ENCODE measurements at places on chromosomes 6 and 20. TPM values are rescaled to one million over a fixed set of nuclear protein-coding genes. Genes with fewer than 3 reads are reported as not detected.

DNA sequence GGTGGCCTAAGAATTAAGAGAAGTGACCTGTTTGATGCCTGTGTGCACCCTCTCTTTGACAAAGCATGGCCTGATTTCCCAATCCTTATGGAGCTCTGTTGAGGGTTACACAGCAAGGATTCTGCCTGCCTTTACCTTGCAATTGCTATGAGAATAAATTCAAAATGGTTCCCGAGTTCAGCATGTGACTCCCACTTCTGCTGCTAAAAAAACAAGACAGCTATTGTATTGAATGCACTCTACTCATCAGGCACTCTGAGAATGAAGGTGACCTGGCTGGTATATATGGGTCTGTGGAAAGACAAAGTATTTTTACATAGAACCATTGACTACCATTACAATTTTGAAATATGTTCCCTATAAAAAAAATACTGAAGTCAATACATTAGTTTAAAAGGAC is 190.3 kb downstream of the ATXN1 start:
- no peak for DNase-seq

Gene EDN1
- 7.4 TPM for total RNA-seq

DNA sequence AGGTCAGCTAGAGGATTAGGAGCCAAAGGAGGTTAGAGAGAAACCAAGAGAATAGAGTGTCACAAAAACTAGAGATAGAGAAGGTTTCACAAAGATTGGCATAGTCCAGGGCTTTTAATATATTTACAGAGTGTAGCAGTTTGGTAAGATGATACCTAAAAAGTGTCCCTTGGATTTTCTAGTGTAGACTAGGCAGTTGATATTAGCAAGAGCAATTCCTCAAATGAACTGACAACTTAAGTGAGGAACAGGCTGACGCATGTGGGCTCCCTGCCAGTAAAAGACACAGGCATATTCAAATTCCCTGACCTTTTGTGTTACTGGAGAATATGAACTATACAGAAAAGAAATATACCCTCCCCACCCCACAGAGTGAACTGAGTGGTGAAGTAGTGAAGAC is 40.1 kb downstream of the VTA1 start:
- DNase-seq: peak; percentile 47

DNA sequence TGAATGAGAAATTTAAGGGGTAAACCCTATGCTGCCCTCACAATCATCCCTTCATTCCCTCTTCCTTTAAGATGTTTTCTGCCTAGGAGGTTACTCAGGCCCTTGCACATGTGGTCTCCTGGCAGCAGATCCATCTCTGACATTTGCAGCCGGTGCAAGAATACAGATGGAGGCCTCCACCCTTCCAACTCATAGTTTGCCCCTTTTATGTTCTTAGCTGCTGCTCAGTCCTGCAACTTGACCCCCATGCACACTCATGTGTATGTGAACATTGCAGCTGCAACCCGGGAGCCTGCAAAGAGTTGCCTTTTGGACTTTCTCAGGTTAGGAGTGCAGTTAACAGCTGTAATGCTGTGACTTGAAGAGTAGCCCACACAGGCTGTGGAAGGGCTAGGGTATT is 131.9 kb upstream of the SGK1 start:
- peak; percentile 63 for DNase-seq

GRCh38 chr6:71332012-71332411 is 43.4 kb downstream of the OGFRL1 start:
- no peak for DNase-seq

- DNase-seq: peak; percentile 43
These were observed 490.4 kb downstream of the CDKAL1 start for GRCh38 chr6:21024616-21025015.

- no peak for DNase-seq
These were observed 7.0 kb upstream of the UBE2J1 start for GRCh38 chr6:89359561-89359960.

- no peak for DNase-seq
These were observed 149.3 kb upstream of the CCN2 start for GRCh38 chr6:132100388-132100990.

GRCh38 chr20:57048027-57048869 is 218.2 kb downstream of the BMP7 start:
- no peak for DNase-seq

DNA sequence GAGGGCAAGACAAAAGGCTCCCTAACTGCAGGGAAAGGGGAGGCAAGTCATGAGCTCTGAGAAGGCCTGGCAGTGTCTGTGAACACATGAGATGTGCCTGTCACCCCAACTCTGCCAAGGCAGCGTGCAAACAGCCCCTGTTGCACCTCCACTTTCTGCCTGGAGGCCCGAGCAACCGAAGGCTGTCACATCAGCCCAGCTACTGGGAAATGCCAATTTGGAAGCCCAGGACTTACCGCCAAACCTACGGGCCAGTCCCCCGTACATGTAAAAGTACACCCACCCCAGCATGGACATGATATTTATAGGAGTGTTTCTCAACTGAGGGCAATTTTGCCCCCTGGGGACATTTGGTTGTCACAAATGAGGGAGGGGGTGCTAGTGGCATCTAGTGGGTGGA is 27.3 kb upstream of the RPP40 start:
- no peak for DNase-seq

GRCh38 chr20:64098471-64099013 is 8.8 kb downstream of the NPBWR2 start:
- no peak for DNase-seq

DNA sequence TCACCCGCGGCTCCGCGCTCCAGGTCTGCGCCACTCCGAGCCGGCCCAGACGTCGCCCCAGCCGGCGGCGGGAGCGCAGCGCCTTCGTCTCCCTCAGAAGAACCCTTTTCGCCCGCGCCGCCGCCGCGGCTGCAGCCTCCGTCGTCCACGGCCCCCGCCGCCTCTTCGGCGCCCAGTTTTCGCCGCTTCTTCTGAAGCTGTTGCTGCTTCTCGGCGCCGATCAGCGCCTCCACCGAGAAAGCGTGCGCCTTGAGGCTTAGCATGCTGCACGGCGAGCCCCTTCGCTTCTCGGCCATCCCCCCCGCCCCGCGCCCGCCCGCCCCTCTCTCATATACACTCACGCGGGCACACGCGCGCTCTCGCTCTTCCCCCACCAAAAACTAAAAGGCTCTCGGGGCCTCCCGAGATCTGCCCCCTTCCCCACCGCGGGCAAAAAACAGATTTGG is 489 bp downstream of the TBX18 start:
- DNase-seq: peak; percentile 47

Gene SNX21
- 90.7 TPM for total RNA-seq

DNA sequence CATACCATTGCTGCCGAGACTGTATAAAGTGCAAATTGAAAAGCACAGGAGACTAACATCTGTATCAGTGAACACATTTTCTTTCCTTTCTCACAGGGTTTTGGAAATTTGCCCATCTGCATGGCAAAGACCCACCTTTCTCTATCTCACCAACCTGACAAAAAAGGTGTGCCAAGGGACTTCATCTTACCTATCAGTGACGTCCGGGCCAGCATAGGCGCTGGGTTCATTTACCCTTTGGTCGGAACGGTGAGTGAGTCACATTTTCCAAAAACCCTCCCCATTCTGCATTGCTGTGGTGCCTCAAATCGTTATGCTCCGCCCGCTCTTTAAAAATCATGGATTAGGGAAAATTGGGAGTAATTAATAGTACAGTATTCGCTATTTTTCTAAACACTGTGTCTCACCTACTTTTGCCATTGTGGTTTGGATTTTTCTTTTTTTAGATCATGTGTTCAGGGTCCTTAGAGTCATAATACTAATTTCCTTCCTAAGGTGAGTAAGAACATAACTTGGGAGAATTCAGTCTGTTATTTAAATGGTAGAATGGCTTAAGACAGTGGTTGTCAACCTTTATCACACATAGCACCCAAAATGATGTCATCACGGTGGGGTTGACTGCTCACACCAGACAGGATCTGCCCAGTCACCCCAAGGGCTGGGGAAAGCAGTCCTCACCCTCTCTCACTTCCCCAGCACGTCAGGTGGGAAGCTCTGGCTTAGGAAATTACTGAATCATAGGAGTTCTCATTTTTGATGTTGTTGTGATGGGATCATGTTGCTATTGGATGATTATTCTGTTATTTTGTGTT is 171.6 kb downstream of the MTHFD1L start:
- DNase-seq: no peak

DNA sequence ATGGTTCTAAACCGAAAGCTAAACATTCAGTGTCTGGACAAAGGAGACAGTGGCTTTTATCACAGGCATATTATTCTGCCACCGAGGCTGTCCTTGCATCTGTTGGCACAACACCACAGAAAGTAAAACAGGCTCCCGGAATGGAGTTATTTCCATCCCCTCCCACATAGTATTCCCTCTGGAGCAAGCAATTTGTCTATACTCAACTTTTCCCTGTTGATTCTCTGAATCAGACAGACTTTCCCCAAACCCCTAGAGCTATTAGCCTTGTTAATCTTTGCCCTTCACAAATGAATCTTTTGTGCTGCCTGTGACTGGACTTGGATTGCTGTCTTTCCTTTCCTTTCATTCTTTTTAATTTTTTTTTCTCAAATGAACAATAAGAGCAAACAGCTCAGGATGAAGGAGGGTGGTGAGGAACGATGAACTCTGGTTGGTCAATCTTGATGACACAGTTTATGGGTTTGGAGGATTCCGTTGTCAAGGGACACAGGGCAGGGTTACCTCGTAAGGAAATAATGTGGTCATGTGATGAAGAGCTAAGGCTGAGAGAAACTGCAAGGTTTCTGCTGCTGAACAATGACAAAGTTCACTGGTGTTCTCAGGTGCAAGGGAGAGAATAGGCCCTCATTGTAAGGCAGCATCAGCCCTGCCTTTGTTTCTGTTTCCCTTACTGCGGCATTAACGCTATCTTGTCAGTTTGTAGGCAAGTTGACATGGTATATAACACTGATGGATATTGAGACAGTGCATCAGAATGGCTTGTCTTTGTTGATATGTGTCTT is 275.0 kb upstream of the BMP2 start:
- no peak for DNase-seq

- peak; percentile 45 for DNase-seq
These were observed 58.4 kb upstream of the ARID1B start for GRCh38 chr6:156718647-156719394.

GRCh38 chr6:125814481-125814880 is 23.7 kb downstream of the NCOA7 start:
- DNase-seq: peak; percentile 46

DNA sequence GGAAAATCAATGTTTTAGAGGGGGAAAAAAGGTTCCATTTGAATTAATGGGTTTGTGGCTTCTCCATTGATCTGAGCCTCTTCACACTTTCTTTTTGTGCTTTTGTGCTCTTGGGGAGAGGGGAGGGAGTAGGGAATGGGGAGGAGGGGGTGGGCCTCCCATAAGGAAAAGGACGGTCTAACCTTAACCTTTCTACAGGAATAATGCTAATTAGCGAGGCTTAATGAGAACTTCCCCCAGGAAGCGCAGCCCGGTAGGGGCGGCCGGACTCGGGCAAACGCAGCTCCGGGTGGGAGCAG is 103.0 kb downstream of the NOL4L start:
- no peak for DNase-seq

DNA sequence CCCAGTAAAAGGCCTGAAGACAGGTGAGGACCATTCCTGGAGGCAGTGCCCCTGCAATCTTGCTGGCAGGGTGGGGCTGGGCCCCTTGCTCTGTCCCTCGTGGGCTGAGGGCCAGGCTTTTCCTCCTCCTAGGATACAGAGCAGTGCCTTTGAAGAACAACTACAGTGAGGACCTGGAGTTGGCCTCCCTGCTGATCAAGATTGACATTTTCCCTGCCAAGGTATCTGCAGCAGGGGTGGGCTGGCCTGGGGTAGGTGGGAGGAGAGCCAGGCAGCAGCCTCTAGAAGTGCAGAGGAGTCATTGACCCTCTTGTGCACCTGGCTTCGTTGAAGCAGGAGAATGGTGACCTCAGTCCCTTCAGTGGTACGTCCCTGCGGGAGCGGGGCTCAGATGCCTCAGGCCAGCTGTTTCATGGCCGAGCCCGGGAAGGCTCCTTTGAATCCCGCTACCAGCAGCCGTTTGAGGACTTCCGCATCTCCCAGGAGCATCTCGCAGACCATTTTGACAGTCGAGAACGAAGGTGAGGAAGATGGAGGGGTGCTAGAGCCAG is 36.5 kb downstream of the PLCG1 start:
- no peak for DNase-seq

GRCh38 chr6:4460586-4461475 is 315.4 kb upstream of the CDYL start:
- DNase-seq: peak; percentile 84
